Hematopoietic multipotent progenitor cell treated with erythropoietin and hydrocortisone succinate and interleukin-3 and kit ligand, for 15 days (in vitro differentiated cells): ENCODE measurements at places on chromosomes 2 and 18.

DNA sequence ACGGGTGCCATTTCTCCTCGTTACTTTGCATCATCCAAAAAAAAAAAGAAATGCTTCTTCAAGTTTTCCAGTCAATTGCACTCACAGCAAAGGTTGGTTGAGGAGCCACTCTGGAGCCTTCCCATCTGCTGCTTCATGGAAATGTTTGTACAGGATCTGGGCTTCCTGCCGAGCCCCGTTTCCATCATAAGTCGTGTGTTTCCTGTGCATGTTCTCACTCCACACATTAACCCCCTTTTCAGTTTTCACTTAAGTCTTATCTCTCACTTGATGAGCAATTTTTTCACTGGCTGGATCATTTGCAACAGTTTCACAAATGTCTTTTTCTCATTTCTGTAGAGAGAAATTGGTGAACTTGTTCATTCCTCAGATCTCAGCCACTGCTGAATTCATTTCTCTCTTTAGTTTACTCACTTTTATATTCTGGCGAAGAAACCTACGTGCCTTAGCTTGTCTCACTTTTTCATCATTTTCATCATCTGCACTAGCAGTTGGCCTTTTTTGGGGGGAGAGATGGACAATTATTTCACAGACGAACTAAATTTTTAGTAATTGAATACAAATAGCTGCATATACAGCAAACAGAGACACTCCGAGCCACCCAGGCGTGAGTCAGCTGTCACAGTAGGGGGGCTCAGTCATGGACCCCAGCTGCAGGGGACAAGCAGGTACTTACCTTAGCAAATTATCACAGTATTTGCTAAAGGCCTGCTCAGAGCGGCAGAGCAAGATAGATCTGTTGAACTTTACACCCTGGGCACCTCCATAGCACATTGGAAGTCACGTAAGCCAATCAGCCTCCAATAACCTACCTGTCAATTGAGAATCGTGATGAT lies 750.8 kb upstream of the ID2 start:
- DNase-seq: no peak

DNA sequence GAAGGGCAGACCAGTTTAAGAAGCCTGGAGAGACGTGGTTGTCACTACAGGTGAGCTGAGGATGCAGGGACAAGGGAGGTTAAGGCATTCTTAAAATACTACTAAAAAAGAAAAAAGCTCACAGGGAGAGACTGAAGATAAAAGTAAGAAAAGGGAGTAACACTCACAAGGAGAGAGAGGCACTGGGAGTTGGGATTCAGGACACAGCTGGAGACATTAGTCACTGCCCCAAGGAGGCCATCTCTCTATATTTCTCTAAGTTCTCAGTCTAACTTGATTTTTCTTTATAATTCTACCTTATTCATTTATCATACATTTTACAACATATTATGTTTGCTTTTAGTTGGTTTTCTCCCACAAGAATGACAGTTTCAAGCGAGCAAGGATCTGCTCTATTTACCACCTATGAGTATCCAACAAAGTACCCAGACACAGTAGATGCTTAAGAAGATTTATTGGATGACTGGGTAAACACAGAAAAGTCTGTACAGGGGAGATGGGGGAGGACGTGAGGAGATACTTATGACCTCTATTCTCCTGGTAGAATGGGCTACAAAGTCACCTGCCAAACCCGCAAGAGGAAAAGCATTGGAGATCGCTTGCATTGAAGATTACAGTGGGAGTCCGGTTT lies 2.2 kb downstream of the SERPINE2 start:
- DNase-seq: no peak

DNA sequence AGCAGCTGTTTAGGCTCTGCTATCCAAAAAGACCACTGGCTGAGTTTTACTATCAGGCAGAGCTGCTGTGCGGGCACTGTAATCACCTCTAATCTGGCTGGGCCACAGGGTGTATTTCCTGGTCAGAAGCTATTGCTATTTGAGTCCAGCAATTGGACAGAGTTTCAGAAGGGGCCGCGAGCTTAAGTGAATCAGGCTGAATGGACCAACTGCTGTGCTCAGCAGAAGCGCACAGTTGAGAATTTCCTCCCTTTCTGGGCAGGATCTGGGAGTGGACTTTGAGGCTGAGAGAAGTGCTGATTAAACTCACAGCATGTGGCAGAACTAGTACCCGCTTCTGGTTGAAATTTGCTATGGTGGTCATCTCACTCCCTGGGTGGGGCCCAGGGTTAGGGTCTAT lies 251.8 kb downstream of the INSIG2 start:
- no peak for DNase-seq

DNA sequence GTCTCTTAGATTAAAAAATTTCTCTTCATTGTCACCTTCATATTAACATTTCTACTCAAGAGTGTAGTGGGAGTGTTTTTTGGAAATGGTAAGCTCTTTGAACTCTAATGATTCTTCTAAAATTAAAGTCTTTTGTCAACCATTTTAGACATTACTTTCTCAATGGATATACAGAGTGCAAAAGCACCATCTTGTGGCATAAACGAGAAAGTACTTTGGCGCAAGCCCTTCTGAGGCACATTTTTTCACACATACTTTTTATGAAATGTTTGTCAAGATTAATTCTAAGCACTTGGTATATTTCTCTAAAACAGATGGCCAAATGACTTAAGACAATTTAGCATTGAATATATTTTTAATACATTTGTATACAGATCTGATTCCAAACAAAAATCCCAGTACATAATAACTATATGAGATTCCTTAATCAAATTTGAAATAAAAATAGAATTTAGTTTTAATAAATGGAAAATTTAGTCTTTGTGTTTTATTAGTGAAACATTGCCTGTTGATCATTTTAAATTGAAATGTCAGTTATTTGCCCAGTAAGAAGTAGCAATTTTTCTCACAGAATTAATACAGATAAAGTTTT lies 63.3 kb upstream of the GALNT5 start:
- DNase-seq: peak; percentile 74

DNA sequence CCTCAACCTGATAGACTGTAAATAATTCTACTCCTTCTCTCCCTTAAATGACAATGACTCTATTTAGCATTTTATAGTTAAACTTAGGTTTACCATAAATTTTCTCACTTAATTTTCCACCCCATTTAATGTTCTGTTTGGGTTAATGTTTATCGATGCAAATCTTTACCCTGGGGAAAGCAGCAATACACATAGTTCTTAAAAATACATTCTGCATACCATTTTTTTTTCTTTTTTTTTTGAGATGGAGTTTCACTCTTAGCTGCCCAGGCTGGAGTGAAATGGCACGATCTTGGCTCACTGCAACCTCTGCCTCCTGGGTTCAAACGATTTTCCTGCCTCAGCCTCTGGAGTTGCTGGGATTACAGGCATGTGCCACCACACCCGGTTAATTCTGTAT lies 14.0 kb downstream of the STAM2 start:
- DNase-seq: no peak

DNA sequence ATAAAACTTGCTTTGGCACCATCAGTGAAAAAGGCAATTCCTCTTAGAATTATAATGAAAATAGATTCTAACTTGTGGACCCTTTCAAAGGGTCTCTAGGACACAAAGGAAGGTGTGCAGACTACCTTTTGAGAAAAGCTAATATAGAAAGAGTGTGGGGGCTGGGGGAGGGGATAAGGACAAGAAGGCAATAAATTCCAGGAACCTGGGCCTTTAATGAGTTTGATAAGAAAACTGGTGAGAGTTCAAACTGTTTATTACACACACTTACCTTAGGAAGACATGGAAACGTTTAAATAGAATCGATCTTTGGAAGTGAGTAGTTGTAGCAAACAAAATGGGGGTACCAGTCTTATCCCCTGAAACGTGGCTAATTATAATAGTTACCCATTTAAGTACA lies 39.6 kb upstream of the PGAP1 start:
- no peak for DNase-seq
